ENCODE measurements at places on chromosomes 13 and 19.

GRCh38 chr19:9786342-9786741, 17.8 kb upstream of the ZNF846 start:
- no peak for DNase-seq

DNA sequence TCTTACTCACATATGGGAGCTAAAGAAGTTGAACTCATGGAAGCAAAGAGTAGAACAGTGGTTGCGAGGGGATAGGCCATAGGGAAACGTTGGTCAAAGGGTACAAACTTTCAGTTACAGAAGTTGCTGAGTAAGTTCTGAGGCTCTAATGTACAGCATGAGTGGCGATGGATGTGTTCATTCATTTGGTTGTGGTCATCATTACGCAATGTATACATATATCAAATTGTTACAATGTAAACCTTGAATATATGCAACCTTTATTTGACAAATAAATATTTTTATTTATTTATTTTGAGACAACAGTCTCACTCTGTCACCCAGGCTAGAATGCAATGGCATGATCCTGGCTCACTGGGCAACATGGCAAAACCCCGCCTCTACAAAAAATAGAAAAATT, 38.7 kb downstream of the ZIC5 start:
- DNase-seq: no peak

- no peak for DNase-seq
Measured at GRCh38 chr13:47094734-47095434, 198.0 kb upstream of the HTR2A start.

GRCh38 chr13:45209229-45209628, 8.4 kb upstream of the KCTD4 start:
- no peak for DNase-seq

DNA sequence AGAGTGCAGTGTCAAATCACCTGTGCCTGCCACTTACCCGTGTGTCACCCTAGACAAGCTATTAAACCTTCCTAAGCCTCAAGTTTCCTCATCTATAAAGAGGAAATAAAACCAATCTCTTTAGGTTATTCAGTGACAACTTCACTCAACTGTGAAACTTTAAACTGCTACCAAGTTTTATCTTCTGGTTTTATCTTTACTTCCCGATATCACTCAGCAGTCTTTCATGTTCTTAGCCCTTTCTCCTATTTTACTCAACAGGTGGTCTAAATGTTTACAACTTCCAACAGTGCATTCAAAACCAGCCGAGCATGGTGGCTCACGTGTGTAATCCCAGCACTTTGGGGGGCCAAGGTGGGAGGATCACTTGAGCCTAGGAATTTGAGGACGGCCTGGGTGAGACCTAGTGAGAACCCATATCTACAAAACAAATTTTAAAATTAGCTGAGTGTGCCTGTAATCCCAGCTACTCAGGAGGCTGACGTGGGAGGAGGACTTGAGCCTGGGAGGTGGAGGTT, 59.6 kb downstream of the GPALPP1 start:
- no peak for DNase-seq

DNA sequence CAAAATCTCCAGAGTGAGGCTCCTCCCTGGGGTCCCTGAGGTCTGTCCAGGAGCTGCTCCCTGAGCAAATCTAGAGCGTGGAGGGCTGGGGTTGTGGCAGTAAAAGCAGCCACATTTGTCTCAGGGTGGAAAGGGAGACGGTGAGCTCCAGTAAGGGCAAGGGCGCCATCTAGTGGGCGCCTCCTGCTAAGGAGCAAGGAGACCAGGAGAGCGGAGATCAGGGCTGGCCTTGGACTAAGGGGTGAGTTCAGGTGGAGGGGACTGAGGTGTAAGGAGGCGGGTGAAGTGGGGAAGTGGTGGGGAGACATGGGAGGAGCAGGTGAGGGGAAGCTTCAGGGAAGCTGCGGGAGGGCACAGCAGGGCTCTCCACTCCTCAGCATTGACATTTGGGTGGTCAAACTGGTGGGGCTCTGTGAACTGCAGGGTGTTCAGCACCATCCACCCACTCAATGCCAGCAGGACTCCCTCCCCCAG, 5.3 kb upstream of the CEACAM21 start:
- no peak for DNase-seq

DNA sequence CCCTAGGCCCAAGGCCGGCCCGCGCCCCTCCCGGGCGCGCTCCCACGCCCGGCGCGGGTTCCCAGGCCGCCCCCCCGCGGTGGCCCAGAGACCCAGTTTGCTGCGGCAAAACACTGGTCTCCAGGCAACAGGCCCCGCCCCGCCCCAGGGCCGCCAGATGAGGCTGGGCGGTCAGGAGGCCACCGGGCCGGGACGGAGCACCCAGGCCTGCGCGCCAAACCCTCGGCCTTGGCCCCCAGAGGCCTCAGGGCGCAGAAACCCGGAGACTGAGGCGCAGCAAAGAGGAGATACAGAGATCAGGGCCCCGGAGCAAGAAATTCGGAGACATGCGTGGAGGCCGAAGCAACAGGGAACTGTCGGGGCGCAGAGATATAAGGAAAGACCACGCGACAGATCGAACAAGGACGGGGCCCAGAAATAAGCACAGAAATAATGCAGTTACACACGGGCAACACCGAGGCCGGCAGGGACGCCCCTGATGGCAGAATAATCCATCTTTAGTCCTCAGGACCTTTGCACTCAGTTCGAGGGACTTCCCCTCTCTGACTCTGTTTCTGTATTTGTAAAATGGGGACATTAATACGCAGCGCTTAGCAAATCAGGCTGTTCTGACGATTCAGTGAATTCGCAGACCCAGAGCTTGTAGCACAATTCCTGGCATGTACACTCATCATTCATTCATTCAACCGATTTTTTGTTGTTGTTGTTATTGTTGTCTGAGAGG, 20.8 kb upstream of the ERCC1 start:
- DNase-seq: peak; percentile 51
